Iris pigment epithelial cell (primary cell): ENCODE measurements at places on chromosomes 4 and X.

- DNase-seq = peak; percentile 92
These were observed 107.9 kb downstream of the PALLD start for GRCh38 chr4:168604496-168605373.

DNA sequence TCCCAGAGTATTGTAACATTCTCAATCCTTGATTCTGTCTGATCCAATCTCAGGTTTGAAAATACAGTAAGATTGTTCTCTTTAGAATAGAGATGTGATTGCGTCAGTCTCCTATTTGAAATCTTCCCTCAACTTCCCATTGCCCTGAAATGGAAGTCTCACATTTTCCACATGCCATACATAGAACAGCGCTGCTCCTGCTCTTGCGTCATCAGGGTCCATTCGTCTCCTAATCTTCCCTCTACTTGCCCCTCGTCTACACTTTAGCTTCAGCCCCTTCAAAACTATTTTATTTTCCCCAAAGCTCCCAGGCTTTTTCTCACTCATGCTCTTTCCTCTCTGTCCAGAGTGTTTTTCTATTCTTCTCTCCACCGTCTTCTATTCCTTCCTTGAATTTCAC, 301.7 kb upstream of the MAGEB2 start:
- DNase-seq = peak; percentile 8

- no peak for DNase-seq
These were observed 6.5 kb downstream of the ZNF280C start for GRCh38 chrX:130262231-130262630.

DNA sequence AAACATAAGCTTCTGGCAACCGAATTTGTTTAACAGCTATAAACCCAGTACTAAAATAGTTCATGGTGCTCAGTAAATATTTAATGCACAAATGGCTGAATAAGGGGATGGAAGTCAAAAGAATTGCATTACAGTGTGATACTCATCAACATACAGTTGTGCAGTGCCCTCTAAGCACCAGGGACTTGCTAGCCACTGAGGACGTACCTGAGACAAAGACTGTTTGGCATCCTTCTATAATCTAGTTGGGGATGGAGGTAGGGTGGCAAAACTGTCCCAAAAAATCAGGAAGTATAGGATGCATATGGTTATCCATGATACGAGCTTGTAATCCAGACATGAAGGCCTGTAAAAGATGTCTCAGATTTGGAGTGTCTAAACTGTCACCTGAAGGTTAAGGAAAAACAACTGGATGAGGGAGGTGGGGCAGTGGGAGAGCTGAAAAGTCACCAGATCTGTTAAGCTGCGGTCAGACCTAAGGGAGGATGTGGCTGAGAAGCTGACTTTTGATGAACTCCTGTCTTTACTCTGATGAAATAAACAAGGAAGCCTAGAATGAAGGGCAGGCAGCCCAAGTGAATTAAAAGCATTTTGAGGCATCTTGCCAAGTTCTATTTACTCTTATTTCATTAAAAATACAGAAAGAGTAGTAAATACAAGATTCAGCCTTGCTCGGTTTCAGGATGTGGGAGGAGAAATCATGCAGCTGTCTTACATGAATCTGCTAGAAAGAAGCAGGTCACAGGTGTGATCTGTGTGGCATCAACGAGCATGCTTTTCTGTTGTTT, 12.0 kb upstream of the CD38 start:
- DNase-seq = peak; percentile 41

GRCh38 chr4:54909961-54910360, 215.4 kb downstream of the KDR start:
- no peak for DNase-seq

GRCh38 chr4:21202959-21203358, 502.7 kb downstream of the PACRGL start:
- DNase-seq = peak; percentile 6

- peak; percentile 80 for DNase-seq
These were observed 290.6 kb upstream of the SLIT2 start for GRCh38 chr4:19961091-19961490.

- peak; percentile 75 for DNase-seq
These were observed 124.8 kb upstream of the SLIT2 start for GRCh38 chr4:20126906-20127305.

DNA sequence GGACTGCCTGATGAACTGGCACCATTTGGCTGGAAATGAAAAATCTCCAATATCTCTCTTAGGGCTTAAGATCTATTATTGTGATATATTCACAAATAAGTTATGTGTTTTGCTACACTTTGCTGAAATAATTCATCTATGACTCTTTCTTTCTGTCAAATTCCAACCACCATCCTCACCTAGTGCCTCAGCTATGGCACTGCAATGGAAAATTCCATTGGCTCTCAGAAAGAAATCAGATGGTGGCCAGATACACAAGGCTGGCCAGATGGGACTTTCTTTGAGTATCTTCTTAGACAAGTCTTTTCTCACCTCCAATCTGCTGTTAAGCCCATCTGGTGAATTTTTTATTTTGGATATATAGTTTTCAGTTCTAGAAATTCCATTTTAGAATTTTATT, 28.0 kb downstream of the NAT8L start:
- peak; percentile 7 for DNase-seq

DNA sequence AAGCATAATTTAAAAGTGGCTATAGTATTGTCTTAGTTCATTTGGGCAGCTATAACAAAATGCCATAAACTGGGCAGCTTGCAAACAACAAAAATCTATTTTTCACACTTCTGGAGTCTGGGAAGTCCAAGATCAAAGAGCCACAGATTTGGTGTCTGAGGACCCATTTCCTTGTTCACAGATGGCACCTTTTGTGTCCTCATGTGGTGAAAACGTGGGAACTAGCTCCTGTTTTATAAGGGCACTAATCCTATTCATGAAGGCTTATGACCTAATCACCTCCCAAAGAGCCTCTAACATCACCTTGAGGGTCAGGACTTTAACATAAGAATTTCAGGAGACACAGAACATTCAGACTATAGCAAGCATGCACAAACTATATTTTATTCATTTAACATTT, 126.5 kb upstream of the WDFY3 start:
- no peak for DNase-seq

GRCh38 chr4:77174426-77174825, 17.4 kb downstream of the CCNG2 start:
- DNase-seq = no peak

DNA sequence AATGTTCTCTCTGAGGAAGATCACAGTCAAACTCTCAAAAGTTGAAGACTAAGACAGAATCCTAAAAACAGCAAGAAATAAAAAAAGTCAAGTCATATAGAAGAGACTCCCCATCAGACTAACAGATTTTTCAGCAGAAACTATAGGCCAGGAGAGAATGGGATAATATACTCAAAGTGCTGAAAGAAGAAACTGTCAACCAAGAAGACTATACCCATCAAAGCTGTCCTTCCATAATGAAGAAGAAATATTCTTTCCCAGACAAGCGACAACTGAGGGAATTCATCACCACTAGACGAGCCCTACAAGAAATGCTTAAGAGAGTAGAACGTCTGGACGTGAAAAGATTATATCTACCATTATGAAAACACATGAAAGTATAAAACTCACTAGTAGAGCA, 22.0 kb downstream of the TLR6 start:
- DNase-seq = no peak
